ENCODE measurements at places on chromosomes 2 and 18.

DNA sequence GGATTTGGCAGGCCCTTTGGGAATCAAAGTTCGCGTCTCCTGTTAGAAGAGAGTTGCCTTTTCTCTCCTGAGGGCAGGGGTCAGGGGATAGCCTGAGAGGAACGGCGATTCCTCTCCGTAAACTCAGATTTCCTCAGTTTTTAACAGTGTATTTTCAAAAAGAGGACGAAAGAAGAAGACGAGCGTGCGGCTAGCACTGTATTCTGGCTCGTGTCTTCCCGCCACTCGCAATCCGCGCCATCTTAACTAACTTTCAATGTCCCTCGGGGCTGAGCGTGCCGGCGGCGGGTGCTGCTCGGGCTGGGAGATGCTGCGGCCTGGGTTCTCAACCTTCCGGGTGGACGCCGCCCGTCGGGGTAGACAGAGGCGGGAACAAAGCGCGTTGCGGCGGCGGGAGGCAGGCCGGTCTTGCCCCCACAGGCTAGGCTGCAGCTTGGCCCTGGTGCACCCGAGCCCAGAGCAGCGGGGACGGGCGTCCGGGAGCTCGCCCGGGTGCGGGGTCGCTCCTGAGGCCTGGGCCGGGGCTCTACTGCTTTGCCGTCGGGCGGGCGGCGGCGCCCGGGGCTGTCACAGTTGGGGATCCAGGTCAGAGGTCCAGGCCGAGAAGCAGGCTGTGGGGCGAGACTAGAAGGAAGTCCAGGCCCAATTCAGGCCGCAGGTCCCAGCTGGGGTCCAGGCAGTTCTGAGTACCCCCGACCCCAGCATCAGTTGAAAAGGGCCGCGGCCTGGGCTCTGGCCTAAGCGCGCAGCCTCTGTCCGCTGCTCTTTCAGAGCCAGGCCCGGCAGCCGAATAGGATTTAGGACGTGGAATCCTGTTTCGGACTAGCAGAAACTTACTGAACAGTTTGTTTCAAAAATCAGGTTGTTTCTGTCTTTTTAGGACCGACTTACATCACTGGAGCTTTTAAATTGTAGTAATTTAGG lies 11.8 kb downstream of the TBR1 start:
- no peak for DNase-seq

DNA sequence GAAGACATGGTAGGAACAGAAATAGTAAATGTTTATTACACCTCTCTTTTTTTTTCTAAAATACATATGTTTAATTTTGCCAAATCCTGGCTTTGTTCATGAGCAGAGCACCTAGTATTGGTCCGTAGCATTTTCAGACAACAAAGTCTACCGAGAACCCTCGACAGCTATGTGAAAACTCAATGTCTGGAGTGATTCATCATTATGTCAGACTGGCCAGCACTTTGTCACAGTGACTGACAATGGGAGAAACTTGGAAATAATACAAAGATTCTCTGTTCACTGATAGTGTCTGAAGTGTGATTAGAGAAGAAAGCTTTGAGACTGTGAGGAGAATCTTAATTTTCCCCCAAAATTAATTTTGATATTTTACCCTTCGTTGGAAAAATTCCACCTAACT lies 143.0 kb downstream of the HNMT start:
- no peak for DNase-seq

DNA sequence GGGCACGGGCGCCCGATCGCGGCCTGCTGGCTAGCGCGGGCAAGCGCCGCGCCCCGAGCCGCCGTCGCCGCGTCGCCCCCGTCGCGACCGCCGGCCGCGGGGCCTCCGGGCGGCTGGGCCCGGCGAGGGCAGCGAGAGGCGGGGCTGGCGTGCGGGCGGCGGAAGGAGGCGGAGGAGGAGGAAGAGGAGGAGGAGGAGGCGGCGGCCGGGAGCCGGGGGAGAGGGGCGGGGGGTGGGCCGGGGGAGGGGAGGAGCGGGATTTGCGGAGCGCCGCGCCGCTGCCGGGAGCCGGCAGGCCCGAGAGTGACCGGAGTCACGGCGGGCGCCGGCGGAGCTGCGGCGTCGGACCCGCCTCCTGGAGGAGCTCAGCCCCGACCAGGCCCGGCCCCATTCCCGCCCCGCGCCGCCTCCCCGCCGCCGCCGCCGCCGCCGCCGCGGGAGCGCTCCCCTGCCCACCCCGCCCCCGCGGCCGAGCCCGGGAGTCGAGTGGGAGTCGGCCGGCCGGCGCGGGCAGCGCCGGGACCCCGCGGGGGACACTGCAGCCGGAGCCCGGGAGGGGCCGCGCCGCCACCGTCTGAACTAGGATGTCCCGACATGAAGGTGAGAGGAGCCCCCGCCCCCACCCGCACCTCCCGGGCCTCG lies at the start of gene KCMF1:
Gene KCMF1 (plus strand): TSS at position 294 of the 642 bp plus-strand sequence. CDS start 291 bp downstream, at position 585.
- peak; percentile 38 for DNase-seq

- no peak for DNase-seq
Observed at GRCh38 chr2:241066171-241066892, 35.8 kb downstream of the MTERF4 start.

- DNase-seq: peak; percentile 64
Observed at GRCh38 chr2:11750422-11750821, 4.0 kb downstream of the LPIN1 start.

GRCh38 chr18:13165636-13166423 lies 52.7 kb upstream of the LDLRAD4 start:
- DNase-seq: no peak

- no peak for DNase-seq
Observed at GRCh38 chr2:17272652-17273525, 245.4 kb downstream of the RAD51AP2 start.

DNA sequence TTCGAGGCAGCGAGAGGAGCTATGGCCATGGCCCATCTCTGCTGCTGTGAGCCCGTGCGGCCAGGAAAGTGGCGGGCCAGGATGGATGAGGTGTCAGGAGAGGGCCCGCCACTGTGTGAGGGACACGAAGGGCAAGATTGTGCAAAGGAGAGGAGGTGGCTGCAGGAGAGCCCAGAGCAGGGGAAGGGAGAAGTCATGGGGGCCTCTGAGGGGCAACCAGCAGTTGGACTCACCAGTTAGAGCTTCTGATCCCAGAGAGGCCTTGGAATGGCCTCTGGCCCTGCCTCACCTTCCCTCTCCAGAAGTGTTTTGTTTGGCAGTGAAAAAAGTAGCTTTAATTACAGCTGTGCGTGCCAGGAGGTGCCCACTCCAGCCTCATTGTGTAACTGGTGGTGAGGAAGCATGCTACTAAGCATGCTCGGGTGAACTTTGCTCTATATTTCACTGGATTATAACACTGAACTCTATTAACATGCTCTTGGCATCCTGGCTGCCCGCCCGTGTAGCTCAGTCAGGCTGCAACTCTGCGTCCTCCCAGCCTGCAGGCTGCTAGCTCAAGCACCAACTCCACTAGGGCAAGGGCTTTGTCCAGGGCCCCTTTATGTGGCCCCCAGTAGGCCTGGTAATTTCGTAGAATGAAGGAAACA lies 34.2 kb downstream of the IMPA2 start:
- DNase-seq: no peak

DNA sequence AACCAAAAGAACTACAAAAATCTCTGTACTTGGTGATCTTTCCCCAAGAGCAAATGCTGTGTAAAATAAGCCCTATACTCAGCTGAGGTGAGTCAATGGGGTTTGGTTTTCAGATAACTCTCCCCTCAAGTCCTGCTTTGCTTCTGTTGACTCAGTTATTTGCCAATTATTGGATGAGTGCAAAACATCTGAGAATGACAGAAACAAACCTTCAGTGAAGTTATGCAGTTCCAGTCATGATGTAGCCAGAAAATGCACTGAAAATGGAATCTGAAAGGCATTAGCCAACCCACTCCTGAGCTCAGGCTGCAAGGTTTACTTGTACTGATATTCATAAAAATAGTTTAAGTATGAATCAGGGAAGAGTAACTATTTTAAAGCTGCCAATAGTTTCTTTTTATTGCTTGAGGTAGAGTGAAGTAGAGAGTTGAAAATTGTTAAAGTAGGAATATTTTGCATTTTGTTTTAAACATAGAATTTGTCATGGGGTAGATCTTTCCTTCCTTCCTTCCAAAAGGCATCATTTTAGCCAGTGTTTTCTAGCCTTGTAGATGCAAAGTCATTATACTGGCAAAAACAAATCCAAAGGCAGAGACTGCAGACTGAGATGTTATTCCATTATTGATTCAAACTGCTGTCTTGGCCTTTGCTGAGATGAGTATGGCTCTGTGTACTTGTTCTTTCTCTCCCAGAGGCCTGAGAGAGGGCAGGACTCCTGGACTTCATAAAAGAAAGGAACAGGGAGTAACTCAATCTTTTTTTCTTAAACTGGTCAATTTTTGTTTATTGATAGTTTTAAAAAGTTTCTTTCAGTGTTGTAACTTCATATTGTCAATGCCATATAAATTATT lies 215.3 kb downstream of the RND3 start:
- DNase-seq: no peak

- no peak for DNase-seq
Observed at GRCh38 chr2:170264865-170265264, 86.9 kb downstream of the MYO3B start.

DNA sequence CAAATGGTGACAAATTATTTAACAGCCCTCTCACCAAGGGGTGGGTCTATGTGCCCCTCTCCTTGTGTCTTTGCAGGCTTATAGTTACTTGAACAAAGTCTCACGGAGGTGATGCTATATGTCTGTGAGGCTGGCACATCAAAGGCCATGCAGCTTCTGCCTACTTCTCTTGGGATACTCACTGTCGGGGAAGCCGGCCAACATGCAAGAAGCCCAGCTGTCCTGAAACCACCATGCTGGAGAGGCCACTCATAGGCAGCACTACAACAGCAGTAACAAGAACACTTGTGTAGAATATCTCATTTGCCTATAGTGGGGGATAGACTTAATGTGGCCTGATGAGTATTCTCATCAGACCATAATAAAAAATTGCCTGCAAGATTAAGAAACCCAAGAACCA lies 233.7 kb upstream of the NCKAP5 start:
- DNase-seq: no peak

DNA sequence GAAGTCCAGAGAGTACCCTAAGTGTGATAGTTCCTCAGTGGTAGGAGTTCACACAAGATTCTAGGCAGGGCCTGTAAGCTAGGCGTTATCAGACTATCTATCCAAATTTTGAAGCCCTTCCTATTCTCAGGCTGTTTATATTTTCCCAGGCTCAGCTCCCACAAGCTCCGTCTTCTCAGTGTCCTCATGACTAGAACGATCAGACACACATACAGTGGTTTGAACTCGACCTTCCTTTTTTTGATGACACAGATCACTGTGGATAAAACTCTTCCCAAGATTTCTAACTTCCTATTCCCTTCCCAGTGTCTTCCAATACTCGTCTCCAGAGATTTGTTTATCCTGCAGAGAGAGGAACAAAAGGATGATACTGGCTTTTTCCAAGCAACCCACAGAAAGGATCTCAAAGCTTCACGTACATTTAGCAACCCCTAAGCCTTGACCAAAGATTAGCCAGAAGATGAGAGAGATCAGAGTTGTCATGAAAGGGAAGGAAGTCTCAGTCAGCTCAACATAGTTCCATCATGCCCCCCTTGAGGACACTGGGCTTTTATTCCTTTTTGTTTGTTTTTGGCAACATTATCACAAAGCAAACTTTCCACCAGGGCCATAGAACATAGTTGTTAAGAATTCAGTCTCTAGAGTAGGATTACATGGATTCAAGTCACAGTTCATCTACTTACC lies 42.3 kb upstream of the DOK6 start:
- DNase-seq: no peak

DNA sequence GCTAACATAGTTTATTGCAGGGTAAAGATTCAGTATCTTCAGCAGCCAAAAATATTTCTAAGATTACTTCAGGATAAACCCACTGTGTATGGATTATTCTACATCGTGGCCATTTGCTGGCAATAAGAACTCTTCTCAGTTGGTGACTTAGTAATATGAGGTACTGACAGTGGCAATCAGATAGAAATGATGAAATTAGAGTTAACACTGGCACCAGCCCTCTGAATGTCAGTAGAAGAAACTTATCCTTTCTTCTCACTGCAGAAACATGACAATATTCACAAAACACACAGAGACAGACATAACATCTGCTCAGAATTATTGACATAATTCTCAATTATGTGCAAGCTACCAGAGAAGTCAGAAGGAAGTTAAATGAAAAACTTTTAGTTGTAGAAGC lies 246.3 kb upstream of the COL3A1 start:
- no peak for DNase-seq

- DNase-seq: peak; percentile 66
Observed at GRCh38 chr2:47767880-47768609, 14.9 kb upstream of the MSH6 start.

- DNase-seq: no peak
Observed at GRCh38 chr2:44825702-44826101, 115.8 kb upstream of the SIX3 start.

- no peak for DNase-seq
Observed at GRCh38 chr2:163664610-163665009, 71.2 kb downstream of the FIGN start.

GRCh38 chr2:15818318-15818753 lies 122.0 kb upstream of the MYCN start:
- no peak for DNase-seq

- no peak for DNase-seq
Observed at GRCh38 chr2:137000811-137001210, 235.5 kb downstream of the THSD7B start.

- DNase-seq: no peak
Observed at GRCh38 chr18:44725300-44726058, 44.8 kb downstream of the SETBP1 start.

DNA sequence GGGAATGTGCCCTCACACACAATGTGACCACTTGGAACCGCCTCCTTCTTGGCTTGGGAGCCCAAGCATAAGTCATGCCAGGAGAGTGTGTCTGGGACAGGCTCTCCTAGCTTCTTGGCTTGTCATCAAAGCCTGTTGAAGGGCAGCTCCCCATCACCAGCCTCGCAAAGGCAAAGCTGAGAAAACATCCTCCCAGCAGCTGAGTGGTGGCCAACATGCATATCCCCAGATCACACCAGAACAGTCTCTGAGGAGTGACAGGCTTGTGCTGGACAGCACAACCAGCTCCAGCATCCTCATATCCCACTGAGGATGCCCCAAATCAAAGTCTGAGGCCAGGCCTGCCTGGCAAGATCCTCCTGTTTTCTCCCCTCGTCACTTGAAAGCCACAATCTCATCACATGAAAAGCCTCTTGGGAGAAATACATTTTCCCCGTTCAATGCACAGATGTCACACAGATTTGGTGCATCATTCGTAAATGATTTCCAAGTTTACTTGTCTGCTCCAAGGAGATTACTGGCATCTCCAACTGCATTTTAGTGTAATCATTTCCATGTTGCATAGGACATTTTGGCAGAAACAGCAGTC lies 269.3 kb downstream of the TTC32 start:
- DNase-seq: no peak

Data from central memory CD8-positive, alpha-beta T cell (primary cell).